ENCODE measurements at places on chromosomes 1 and 21. TPM values are rescaled to one million over a fixed set of nuclear protein-coding genes. Genes with fewer than 3 reads are reported as not detected.

Gene KCNJ15
- 3.4 TPM for total RNA-seq

Gene EPHA10
- total RNA-seq, result 0.05 TPM

Gene SDC3
- total RNA-seq, result 59.8 TPM

Gene LRRN2
- 8.9 TPM for total RNA-seq

Gene ST6GALNAC5
- 6.0 TPM for total RNA-seq

Gene IL22RA1
- 0.10 TPM for total RNA-seq

Gene AMPD2
- 39.4 TPM for total RNA-seq

Gene LRRC71
- total RNA-seq, result not detected

Gene ATP1A2
- 4.1 TPM for total RNA-seq

Gene MPZ
- 1.3 TPM for total RNA-seq

Gene KCNQ4
- total RNA-seq, result 11.4 TPM

Gene FBXO28
- total RNA-seq, result 26.5 TPM

Gene OR2AK2
- not detected for total RNA-seq

Gene ELAPOR1
- total RNA-seq, result 0.38 TPM

Gene RXRG
- 0.52 TPM for total RNA-seq

Gene KCND3
- total RNA-seq, result 24.6 TPM

Gene PTPN22
- 3.9 TPM for total RNA-seq

DNA sequence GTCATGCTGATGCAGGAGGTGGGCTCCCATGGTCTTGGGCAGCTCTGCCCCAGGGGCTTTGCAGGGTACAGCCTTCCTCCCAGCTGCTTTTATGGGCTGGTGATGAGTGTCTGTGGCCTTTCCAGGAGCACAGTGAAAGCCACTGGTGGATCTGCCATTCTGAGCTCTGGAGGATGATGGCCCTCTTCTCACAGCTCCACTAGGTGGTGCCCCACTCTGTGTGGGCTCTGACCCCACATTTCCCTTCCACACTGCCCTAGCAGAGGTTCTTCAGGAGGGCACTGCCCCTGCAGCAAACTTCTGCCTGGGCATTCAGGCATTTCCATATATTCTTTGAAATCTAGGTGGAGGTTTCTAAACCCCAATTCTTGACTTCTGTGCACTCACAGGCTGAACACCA, 1188.6 kb downstream of the MRPL39 start:
- DNase-seq, result no peak

GRCh38 chr1:168845140-168845539, 116.1 kb upstream of the DPT start:
- DNase-seq, result no peak

DNA sequence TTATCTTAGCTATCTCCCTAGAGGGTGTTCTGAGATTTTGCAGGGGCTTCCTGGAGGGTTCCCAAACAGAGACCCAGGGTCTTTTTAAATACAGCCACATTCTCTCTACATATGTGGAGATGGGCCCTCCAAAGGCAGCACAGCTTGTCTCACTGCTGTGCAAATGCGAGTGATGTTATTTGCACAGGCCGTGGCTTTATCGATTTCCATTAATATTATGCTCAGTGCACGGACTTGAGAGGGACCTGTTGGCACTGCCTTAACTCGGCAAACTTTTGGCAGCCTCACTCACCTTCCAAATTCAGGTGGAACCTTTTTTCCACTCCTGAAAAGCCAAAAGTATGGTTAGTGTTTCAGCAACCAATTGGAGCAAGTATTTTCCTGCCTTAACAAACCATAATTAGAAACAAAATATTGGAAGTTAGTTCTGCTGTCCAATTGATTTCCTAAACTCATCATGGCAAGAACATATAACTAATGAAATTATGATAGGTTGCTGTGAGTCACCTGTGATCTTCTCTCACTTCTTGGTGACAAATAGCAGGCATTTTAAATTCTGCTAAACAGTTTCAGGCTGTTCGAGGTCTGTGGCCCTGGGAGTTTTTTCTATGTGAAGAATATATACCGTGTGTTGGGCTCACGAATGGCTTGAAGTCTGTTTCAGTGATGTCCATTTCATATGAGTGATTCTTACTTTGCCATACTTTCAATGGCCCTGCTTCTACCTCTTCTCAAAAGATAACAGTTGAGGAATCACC, 10.9 kb downstream of the LHX9 start:
- no peak for DNase-seq

GRCh38 chr1:90821788-90822359, 104.8 kb upstream of the BARHL2 start:
- no peak for DNase-seq

- DNase-seq, result no peak
Measured at GRCh38 chr1:172939475-172939874, 111.3 kb downstream of the TNFSF18 start.

- no peak for DNase-seq
Measured at GRCh38 chr1:159315381-159315780, 13.2 kb downstream of the FCER1A start.

DNA sequence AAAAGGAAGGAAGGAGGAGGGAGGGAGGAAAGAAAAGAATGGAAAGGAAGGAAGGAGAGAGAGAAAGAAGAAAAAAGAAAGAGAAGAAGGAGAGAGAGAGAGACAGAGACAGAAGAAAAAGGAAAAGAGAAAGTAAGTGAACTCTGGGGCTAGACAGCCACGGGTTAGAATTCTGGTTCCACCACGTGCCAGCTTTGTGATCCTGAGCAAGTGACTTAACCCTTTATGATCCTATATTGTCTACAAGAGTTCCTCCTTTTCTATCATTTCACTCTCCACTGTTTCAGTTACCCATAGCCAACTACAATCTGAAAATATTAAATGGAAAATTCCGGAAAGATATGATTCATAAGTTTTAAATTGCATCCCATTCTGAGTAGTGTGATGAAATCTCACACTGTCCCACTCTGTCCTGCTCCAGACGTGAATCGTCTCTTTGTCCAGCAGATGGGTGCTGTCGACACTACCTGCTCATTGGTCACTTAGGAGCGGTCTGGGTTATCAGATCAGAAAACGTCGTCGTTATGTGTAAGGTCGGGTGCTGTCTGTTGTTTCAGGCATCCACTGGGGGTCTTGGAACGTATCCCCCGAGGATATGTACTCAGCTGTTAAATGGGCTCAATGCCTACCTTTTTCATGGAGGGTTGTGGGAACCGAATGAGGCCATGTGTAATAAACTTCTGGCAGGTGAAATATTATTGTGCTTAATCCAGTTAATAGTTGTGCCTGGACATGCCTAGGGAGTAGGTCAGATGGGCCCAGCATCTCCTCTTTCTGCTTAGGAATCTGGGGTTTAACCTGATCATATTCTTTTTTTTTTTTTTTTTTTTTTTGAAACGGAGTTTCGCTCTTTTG, 19.1 kb downstream of the TMEM51 start:
- DNase-seq, result no peak

DNA sequence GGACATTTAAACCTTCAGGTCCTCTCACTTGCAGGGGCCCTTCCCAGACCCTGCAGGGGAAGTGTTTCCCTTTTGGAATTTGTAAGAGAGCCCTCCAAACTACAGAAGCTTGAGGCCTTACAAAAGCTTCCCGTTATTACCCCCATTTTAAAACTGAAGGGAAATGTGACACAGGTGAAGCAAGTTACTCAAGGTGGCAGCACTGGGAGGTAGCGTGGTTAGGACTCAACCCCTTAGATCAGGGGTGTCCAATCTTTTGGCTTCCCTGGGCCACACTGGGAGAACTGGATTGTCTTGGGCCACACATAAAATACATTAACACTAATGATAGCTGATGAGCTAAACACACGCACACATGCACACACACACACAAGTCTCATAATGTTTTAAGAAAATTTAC, 15.8 kb upstream of the ZC3H12A start:
- no peak for DNase-seq

DNA sequence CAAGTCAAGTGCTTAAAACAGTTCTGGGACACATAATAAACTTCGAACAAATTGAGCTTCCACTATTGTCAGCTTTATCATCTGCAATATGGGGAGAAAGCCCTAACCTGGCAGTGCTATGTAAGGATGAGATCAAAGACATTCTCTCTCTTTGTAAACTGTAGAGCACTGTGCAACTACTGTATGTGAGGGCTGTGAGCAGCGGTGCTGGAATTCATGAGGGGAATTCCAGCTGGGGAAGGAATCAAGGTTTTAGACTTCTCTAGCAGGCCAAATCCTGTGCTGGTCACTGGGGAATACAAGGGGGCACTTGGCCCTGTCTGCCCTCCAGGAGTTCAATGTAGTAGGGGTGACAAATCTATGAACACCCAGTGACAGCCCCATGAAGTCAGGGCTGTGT, 9.3 kb downstream of the FAM151A start:
- DNase-seq, result no peak

DNA sequence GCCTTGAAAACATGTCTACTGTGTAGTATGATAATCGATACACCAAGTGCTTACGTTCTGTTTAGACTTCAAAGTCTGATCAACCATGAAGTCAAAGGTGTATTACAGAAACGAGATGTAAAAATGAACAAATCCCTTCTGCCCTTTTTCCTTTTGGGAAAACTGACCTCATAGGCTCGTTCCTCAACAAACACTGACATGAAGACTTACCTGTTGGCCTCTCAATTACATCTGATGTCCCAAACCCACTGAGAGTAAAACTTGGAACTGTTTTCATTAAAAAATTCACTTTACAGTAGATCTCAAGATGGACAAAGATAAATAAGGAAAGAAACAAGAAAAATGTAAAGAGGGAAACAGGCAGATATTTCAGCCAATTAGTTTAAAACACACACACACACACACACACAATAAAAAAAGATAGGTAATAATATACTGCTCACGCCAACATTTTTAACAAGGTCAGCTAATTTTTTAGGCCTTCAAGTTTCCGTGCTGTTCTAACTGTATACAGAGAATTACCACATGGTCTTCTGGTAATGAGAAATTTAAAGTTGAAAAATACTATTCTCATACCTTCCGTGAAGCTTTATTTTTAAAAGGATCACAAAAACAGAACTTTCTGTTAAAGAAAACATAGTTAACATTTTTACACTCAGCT, 2.1 kb downstream of the HMGN1 start:
- no peak for DNase-seq

GRCh38 chr1:231959225-231959884, 332.8 kb downstream of the DISC1 start:
- DNase-seq, result no peak

DNA sequence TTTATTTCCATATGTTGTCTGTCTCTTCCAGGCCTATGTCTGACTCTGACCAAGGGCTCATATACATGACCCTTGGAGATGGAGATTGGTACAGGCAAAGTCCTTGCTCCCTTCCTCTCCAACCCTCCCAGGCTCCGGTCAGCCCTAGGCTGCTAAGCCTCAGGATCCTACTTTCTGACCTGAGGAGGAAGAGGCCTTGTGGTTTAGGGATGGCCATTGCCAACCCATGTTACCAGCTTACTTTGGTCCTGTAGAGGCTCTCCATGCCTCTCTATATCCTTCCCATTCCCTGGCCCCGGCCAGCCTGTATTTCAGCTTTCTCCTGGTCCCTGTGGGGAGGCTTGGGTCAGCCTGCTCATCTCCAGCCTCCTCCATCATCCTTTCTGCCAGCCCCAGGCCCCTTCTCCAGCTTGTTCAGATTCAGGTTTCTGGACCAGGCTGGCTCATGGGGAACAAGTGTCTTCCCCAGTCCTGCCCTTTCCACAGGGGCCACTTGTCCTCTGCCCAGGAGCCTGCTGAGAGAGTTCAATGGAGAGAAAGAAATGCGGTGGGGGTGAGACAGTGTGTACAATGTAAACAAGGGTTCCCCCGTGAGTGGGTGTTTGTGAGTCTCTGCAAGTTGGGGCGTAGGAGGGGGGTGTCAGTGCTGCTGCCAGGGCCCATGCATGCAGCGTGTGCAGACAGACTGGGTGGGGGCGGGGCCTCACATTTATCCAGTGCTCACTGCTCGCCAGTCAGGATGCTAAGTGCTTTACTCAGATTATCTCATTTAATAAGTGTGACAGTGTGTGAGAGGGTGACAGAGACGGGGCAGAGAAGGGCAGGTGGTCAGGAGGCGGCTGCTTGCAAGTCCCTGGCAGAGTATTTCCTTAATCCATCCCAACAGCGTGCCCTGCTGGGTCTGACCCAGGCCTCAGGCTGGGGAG, 31.3 kb upstream of the FOXO6 start:
- DNase-seq, result peak; percentile 55

DNA sequence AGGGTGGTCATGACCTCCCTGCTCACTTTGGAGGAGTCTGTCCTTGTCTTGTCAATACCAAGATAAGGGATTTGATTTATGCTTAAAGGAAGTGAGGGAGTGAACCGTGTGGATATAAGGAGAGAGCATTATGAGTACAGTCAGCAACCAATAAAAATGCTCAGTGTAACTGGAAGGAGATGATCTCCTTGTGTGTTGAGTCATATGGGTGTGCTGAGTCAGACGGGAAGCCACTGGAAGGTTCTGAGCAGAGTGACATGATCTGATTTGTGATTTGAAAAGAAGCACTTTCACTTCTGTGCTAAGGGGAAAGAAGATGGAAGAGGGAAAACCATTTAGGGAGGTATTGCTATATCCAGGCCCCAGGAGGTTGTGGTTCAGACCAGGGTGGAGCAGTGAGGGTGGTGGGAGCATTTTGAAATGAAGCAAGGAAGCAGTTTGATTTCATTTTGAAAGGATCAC, 2.5 kb upstream of the BCL10 start:
- DNase-seq, result no peak

DNA sequence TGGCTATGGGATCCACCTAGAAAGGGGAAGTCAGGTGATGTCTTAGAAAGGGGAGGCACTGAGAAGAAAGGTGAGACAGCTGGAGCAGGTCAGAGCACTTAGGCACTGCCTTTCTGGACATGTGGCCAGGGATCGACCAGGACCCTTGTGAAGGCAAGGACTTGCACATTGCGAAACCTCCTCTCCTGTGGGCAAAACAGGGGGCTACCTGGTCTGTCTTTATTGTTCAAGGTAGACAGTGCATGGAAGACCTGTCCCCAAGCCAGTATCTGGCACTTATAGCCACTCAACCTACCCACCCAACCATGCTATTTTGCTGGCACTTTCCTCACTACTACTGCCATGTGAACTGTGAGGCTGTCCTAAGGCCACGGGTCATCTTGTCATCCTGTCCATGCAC, 67.2 kb downstream of the NAV1 start:
- peak; percentile 20 for DNase-seq

- no peak for DNase-seq
Measured at GRCh38 chr1:185409345-185409744, 92.3 kb upstream of the IVNS1ABP start.

DNA sequence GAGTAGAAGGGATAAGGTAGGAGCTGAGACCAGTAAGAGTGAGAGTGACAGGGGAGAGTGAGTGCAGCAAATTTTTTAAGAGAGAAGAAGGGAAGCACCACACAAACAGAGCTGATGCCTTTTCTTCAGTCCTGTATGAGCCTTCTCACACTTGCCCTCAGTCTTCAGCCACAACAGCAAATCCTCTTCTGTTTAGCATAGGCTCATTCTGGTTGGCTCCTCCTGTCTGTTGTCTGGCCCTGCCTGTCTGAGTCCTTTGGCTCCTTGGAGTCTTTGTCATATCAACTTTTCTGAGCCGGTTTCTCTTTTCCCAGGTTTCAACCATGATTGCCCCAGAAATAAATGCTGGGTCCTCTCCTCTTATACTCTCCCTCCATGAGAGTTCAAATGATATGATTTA, 12.7 kb upstream of the CASQ1 start:
- DNase-seq, result no peak

- DNase-seq, result peak; percentile 11
Measured at GRCh38 chr1:154524881-154525280, 22.7 kb upstream of the SHE start.

GRCh38 chr1:92833840-92834239, 2.0 kb downstream of the RPL5 start:
- no peak for DNase-seq

- DNase-seq, result no peak
Measured at GRCh38 chr1:55257958-55258357, 42.8 kb upstream of the USP24 start.

GRCh38 chr1:221478050-221478949, 263.6 kb downstream of the DUSP10 start:
- DNase-seq, result peak; percentile 82
